ENCODE measurements at places on chromosomes 1 and 21. TPM values are rescaled to one million over a fixed set of nuclear protein-coding genes. Genes with fewer than 3 reads are reported as not detected.
A peak's percentile ranks its signal among the peaks of the same experiment; 100 is the strongest.

TRIM67 gene
- polyA plus RNA-seq: not detected

DSCAM gene
- not detected for polyA plus RNA-seq

ELOA gene
- polyA plus RNA-seq: 74.6 TPM

NES gene
- polyA plus RNA-seq: not detected

CFHR3 gene
- not detected for polyA plus RNA-seq

DNA sequence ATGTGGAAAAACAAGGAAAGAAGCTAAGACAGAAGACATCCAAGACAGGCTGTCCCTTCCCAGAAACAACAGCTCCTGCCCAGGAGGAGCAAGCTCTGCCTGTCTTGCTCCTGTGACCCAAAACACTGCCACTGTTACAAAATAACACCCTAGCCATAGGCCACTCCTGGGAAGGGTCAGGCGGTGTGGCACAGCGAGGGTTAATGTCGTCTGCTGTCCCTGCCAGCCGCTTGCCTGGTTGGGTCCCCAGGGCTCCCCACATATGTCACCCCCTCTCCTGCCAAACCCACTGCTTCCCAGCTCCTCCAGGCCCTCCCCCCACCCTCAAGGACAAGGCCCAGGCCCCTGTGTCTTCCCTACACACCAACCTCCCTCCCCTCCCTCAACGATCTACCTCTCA lies 3.9 kb upstream of the NHLH1 start:
- H3K4me3 ChIP-seq: no peak overlapping the region
- DNase-seq: no peak
- H3K27me3 ChIP-seq: no peaks in the 10 kb centered on the region
- peak overlapping the region; percentile 72 for H3K27ac ChIP-seq

- H3K4me3 ChIP-seq: no peak overlapping the region
- H3K27ac ChIP-seq: no peak overlapping the region
- no peak for DNase-seq
- H3K4me1 ChIP-seq: peaks cover 6% of the 10 kb centered on the region
- no peaks in the 10 kb centered on the region for H3K36me3 ChIP-seq
Observed at GRCh38 chr21:18373606-18374005, 30.0 kb downstream of the TMPRSS15 start.

DNA sequence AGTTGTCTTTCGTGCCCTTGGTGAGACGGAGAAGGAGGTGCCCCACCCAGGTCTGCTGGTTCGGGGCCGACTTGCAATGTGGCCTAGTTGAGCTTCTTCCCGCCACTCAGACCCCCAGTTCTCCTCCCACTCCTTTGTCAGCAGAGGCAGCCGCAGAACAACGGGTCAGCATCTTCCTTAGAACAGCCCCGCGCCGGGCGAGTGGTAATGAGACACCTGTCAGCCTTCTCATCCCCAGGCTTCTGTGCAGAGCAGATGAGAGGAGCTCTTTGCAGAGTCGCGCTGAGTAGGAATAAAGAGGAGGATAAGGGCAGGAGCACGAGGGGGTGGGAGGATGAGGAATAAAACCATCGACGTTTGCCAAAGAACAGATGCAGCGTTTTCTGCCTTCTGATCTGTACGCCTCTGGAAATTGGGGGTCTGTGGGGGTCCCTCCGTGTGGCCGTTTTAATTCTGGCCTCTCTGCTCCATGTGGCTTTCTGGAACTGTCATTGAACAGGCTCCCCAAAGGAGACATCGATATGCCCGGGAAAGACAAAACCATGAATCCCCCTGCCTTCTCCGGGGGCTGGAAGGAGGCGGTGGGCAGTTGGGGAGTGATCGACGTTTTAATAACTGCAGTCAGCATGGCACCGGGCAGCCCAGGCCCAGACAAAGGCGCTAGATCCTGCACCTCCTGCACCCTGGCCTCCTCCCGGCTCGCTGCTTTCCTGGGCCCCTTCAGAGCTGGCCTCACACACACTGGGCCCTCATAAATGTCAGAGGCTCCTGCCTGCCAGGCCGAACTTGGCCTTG lies 27.5 kb upstream of the IGSF21 start:
- H3K27me3 ChIP-seq: peaks cover 21% of the 10 kb centered on the region
- no peak overlapping the region for H3K27ac ChIP-seq
- H3K4me3 ChIP-seq: no peak overlapping the region
- H3K4me1 ChIP-seq: no peaks in the 10 kb centered on the region

- no peak overlapping the region for H3K4me3 ChIP-seq
- H3K27ac ChIP-seq: no peak overlapping the region
- no peaks in the 10 kb centered on the region for H3K36me3 ChIP-seq
- H3K27me3 ChIP-seq: no peaks in the 10 kb centered on the region
- no peak for DNase-seq
Observed at GRCh38 chr1:24364975-24365678, 46.0 kb downstream of the GRHL3 start.

- H3K27ac ChIP-seq: no peak overlapping the region
Observed at GRCh38 chr1:237834461-237834860, 56.3 kb downstream of the ZP4 start.

DNA sequence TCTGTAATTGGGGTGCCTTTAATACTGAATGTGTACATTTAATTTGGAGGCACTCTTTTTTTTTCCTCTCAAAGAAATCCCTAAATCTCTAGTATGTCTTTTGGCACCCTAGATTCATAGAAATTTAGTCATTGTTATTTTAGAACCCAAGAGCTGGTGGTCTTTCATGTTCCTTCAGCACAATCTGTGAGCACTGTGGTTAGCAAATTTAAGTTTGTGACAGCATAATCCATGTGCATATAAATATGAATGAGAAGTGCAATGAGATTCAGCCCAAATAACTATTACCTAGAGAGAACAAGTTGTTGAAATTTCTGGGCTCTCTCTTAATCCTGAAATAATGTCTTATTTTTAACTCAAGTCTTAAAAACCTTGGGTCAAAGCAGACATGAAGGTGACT lies 4.5 kb downstream of the PPP1R8 start:
- no peak overlapping the region for H3K4me3 ChIP-seq
- no peaks in the 10 kb centered on the region for H3K36me3 ChIP-seq
- H3K27ac ChIP-seq: no peak overlapping the region
- DNase-seq: no peak
- H3K27me3 ChIP-seq: no peaks in the 10 kb centered on the region

DNA sequence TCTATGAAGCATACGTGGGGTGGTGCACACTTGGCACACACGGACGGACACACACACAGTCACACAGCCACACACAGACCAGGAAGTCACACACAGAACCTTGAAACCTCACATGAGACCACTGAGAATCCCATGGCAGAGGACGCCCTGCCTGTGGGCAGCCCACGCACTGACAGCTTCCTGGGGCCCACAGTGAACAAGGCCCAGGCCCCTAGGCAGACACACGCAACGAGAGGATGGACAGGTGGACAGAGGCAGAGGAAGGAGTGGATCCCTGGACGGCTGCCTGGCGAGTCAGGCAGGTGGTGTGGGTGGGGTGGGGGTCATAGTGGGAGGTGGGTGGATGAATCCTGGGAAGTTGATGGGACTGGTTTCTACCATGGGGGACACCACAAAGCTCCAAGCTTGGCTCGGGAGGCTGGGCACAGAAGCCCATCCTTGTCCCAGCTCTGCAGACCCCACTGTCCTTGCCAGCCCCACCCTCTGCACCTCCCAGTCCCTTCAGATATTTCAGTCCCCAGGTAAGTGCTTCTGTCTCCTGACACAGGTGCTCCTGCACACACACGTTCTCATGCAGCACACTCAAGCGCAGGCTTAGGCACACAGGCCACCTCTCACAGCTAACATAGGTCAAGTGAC lies 49.1 kb downstream of the WNT9A start:
- no peaks in the 10 kb centered on the region for H3K27me3 ChIP-seq
- no peaks in the 10 kb centered on the region for H3K36me3 ChIP-seq
- H3K27ac ChIP-seq: no peak overlapping the region
- H3K4me1 ChIP-seq: no peaks in the 10 kb centered on the region
- H3K4me3 ChIP-seq: no peak overlapping the region

GRCh38 chr1:164608651-164609057 lies 49.7 kb downstream of the PBX1 start:
- no peaks in the 10 kb centered on the region for H3K27me3 ChIP-seq
- no peak overlapping the region for H3K27ac ChIP-seq
- H3K4me1 ChIP-seq: no peaks in the 10 kb centered on the region

GRCh38 chr21:38342739-38343138 lies 85.9 kb downstream of the KCNJ15 start:
- H3K27me3 ChIP-seq: peaks cover 3% of the 10 kb centered on the region
- DNase-seq: no peak
- H3K4me1 ChIP-seq: no peaks in the 10 kb centered on the region
- H3K27ac ChIP-seq: no peak overlapping the region
- no peak overlapping the region for H3K4me3 ChIP-seq

DNA sequence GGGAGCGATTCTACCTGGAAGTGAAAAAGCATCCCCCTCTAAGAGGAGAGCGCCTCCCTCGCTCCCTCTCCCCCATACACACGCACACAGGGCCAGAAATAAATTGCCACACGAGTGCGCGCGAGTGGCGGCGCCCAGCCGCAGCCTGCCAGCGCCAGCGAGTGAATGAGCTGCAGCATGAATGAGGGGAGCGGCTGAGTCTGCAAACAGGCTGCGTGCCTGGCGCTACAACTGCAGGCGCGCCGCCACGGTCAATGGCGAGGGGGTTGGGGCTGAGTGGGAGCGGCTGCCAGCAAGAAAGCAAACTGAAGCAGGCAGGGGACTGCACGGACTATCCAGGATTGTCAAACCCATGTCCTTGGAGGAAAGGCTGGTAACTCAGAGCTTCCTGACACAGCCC lies 2.2 kb downstream of the CAMK1G start:
- DNase-seq: no peak
- H3K27me3 ChIP-seq: peaks cover 22% of the 10 kb centered on the region
- H3K27ac ChIP-seq: no peak overlapping the region
- H3K36me3 ChIP-seq: no peaks in the 10 kb centered on the region

DNA sequence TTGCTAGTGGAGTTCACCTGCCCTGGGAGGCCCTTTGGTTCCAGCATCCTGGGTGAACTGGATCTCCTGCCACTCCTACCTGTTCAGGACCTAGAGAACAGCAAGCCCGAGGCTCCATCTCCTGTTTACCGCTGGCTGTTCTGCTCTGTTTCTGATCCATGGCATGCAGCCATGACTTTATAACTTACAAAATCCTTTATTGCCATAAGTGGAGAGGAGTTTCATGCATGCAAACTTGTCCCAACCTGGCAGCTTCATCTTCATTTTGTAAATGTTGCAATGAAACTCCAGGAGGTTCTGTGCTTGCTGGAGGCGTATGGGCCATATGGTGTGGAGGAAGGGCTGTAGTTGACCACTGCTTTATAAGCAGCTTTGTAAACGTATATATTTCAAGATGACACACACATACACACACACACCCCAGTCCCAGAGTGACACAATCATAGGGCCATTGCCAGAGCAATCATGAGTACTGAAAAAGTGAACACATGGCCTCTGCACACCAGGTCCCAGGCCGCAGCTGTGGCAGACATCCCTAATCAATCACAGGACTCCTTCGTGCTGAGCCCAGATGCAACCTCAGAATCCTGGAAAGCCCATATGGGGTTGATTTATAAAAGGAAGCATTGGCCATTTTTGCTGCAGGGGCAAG lies 69.0 kb downstream of the UBIAD1 start:
- H3K27ac ChIP-seq: no peak overlapping the region
- H3K4me3 ChIP-seq: no peak overlapping the region
- DNase-seq: no peak

DNA sequence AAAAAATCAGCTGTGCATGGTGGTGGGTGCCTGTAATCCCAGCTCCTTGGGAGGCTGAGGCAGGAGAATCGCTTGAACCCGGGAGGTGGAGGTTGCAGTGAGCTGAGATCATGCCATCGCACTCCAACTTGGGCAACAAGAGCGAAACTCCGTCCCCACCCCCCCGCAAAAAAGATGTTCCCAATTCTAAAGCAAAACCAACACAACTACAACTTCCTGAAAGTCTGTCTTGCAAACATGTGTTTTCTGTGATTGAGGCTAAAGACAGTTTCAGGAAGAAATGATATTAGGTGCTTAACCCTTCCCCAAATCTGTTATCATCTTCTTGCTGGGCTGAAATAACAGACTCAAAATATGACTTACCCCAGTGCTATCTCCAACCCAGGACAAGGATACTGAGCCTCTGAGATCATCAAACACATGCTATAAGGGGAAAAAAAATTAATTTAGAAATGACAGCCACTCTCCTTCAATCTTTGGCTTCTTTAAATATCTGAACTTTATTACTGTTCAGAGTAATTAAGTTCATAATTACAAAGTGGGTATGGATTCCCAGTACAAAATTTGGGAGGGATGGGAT lies 28.5 kb downstream of the SORT1 start:
- DNase-seq: no peak

DNA sequence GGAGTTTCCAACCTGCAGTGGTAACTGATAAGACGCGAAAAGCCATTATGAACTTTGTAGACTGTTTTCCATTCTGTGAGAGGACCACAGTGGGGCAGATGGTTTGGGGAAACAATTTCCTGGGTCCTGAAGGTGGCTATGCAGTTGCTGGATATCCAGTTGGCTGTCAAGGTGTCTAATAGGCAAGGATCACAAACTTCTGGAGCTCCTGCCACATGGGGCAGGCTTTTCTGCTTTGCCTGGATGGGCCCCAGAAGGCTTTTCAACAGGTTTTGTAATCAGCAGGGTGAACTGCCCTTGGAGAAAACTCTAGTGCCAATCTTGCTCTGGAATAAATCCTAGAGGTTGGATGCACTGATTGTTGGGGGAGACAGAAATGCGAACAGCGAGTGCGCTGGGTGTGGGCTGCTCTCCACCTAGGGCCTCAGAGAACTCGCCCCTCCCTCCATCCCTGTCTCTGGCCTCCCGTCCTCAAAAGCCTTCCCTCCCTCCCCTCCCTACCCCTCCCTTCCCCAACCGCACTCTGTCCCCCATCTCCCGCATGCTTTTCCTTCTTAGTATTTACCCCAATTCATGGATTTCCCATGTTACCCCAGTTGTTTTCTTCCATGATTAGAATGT lies 210.3 kb upstream of the USP24 start:
- H3K27ac ChIP-seq: no peak overlapping the region
- no peaks in the 10 kb centered on the region for H3K36me3 ChIP-seq
- no peaks in the 10 kb centered on the region for H3K4me1 ChIP-seq
- no peak for DNase-seq

DNA sequence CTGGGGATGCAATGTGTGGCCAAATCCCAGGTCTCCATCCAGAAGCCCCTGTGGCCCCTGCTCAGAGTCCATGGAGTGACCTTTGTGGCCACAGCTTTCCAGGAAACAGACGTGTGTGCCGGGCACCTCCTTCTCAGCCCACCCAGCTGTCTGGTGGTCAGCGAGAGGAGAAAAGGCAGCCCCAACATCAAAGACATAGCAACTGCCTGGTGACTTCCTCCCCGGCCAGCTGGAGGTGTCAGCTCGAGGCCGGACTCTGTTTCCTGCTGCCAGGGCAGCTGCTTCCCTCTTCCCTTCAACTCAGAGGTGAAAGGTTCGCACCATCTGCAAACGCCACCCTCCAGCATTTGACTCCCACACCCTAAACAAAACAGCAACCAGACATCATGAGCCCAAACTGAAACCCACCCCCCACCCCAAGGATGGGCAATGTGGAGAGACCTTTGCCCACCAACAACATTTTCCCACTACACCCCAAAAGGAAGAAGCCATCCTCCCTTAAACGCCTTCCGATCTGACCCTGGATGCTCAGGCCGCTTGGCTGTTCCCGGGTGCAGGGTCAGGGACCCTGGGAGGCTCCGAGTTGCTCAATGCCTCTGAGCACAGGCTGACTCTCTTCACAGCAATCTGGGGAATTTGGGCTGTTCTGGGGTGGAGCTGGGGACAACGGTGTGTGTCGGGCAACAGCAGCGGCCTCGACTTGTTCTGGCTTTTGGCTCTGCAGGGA lies 162.3 kb downstream of the PSMG1 start:
- DNase-seq: no peak
- H3K27ac ChIP-seq: no peak overlapping the region
- H3K4me3 ChIP-seq: no peak overlapping the region
- peaks cover 2% of the 10 kb centered on the region for H3K36me3 ChIP-seq

- H3K4me1 ChIP-seq: peaks cover 21% of the 10 kb centered on the region
- DNase-seq: no peak
- no peak overlapping the region for H3K27ac ChIP-seq
- no peak overlapping the region for H3K4me3 ChIP-seq
Observed at GRCh38 chr1:118998171-118998570, 10.0 kb upstream of the TBX15 start.
